ENCODE measurements at places on chromosomes 3 and 15.

GRCh38 chr3:158802409-158803268 is 785 bp downstream of the MFSD1 start:
- DNase-seq: no peak

DNA sequence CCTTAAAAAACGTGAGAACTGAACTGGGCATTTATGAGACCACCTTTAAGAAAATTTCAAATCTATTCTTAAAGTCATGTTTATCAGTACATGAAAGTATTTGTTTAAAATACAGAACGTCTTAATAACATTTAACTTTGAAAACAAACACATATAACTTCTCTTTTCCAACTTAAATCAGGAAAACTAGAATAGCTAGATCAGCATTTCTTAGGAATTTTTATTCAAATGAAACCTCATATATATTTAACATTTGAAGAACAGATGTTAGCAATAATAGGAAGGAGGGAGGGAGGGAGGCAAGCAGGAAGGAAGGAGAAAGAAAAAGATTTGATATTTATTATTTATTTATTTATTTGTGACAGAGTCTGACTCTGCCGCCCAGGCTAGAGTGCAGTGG is 120.2 kb downstream of the NR1I2 start:
- DNase-seq: no peak

- no peak for DNase-seq
Observed at GRCh38 chr15:38843051-38843501, 278.5 kb upstream of the RASGRP1 start.

- no peak for DNase-seq
Observed at GRCh38 chr3:117139681-117140080, 430.1 kb downstream of the TUSC7 start.

DNA sequence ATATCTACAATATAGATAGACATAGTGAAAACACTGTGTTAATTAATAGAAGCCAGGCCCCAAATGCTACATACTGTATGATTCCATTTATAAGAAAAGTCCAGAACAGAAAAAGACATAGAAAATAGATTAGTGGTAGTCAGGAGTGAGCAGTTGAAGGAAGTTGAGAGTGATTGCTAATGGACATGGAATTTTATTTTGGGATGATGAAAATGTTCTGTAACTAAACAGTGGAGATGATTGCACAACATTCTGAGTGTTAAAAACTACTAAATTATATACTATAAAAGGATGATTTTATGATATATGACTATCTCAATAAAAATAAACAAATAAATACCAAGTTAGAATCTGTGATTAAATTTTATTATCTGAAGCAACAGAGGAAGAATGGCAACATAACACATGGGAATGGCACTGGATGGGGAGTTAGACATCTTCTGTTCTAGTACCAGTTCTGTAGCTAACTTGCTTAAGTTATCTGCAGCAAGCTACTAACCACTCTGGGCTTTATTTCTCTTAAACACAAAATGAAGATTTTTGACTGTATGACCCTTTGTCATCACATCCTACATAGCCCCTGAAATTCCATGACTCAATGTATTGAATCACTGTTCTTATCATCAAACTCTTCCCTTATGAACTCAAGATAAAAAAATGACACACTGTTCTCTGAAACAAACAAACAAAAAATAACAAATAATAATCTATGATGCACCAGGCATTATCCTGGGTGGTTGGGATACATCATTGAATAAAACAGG is 612.7 kb downstream of the TBL1XR1 start:
- no peak for DNase-seq

- DNase-seq: no peak
Observed at GRCh38 chr3:164194842-164195241, 883.5 kb downstream of the SI start.

DNA sequence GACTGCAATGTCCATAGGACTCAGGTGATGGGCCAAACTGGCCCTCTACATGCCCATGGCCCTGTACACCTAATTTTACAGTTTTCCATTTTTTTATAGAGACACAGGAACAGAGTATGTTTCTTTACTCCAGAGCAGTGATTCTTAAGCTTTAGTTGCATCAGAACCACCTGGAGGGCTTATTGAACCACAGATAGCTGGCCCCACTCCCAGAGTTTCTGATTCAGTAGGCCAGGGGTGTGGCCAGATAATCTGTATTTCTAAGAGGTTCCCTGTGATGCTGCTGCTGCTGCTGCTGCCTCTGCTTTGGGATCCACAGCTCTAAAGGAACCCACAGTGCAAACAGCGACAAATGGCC is 5.1 kb downstream of the RBP1 start:
- no peak for DNase-seq

- DNase-seq: no peak
Observed at GRCh38 chr3:56839784-56840715, 38.3 kb upstream of the ARHGEF3 start.

- DNase-seq: no peak
Observed at GRCh38 chr15:25251700-25252390, 187.0 kb downstream of the UBE3A start.

DNA sequence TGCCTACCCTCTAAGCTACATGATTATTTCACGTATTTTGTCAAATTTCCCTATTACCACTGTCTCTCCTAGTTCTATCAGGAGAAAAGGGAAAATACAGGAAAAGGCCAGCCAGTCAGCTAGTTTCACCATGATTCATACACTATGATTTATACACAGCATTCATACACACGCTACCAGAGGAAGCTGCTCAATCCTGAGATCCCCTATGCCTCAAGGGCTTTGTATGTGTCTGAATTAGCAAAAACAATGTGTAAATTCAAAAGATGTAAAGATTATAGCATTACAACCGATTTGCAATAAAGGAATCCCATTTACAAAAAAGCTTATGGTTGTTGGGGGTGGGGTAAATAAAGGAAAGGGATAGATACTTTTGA is 3.1 kb upstream of the ACKR4 start:
- no peak for DNase-seq

GRCh38 chr15:37771465-37771864 is 163.0 kb upstream of the TMCO5A start:
- DNase-seq: no peak

- DNase-seq: no peak
Observed at GRCh38 chr15:64452988-64453688, 7.2 kb upstream of the ZNF609 start.

GRCh38 chr3:123075359-123075758 is 8.5 kb downstream of the PDIA5 start:
- no peak for DNase-seq
